ENCODE measurements at places on chromosomes 7 and 10.

- DNase-seq = peak; percentile 44
These were observed 13.8 kb downstream of the MRPL32 start for GRCh38 chr7:42945821-42946626.

DNA sequence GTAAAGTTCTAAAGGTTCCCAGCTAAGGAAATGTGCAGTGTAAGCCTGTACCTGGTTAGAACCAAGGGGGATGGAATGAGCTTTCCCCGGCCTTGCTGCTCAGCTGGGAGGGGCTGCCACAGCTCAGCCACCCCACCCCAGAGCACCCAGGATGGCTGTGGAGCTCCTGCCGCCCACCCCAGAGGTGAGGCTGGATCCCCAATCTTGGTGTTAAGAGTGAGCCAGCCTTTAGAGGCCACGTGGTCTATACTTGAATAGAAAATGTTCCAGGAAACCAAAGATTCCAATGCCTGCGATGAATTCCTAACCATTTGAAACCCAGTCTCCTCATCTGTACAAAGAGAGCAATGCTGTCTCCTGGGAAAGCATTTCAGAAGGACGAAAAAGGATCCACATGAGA, 16.5 kb downstream of the DIP2C start:
- DNase-seq = no peak

DNA sequence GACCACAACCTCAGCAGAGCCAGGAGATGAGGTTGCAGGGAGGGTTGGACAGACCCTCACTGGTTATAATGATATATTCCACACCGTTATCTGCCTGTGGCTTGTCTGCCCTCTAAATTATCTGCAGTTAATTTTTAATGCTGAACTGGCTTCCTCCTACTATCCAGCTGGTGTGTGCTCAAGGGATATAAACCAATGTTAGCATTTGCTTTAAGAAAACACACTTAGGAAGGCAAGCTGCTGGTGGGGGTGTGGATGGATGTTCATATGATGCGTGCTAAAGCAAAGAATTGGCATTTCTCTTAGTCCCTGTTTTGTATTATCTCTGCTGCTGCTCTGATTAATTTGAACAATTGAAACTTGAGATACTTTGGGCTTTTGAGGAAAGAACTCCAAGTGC, 132.2 kb upstream of the NPVF start:
- no peak for DNase-seq

- no peak for DNase-seq
These were observed 35.1 kb upstream of the SKAP2 start for GRCh38 chr7:26899519-26899918.

DNA sequence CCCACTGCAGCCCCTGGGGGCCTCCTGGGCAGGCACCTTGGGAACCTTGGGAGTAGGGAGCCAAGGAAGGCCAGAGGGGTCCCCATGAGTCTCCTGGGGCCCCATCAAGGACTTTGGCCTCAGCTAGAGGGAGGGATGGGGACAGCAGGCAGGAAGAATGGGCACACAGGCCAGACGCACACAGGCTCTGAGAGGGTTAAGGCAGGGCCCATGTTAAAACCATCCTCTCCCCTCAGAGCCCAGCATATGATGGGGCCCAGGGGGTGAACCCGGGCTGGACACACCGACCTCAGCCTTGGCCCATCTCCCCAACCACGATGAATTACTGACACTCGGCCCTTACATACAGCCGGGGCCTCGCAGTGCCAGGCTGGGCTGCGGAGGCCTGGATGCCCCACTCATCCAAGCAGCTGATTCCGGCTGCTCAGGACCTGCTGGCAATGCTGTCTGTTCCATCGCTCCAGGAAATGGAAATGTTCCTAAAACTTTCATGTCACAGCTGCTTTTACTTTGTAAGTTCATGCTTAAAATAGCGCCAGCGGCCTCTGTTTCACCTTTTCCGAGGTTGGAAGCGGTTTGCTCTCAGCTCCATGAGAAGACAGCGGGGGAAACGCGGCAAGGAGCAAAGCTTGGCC, 17.3 kb upstream of the INPP5A start:
- DNase-seq = no peak

DNA sequence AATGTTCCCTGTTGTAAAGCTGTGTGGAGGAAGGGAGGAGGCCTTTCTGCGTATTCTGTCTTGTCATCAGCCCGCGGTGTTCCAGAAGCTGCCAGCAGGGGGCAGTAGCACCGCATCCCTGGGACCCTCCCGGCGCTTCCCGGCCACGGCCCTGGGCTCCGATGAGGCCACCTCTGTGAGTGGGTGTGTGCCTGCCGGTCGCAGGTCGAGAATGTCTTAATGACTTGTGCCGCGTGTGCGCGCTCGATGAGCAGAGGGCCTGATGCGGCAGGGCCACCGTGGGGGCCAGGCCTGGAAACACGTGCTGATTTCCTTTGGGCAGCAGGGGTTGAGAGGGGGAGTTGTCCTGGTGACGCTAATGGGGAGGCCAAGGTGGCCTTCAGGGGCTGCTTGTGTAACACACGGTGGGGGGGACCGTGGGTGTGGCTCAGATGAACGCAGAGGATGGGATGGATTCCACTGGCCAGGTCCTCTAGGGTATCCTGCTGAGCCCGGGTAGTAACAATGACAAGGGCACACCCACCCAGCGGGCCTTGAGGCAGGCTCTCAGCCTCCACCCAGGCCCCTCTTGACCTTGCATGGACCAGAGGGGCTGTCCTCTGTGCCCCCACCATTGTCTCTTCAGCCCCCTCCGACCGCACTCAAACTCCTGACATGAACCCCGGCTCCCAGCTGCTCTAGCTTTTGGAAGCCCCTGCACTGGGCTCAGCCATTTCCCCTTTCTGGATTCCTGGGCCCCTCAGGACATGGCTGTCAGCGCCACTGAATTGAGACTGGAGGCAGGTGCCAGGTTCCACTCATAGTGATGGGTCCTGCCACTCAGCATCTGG, 135.9 kb upstream of the PODXL start:
- peak; percentile 61 for DNase-seq

GRCh38 chr7:122290476-122290875, 14.1 kb downstream of the FEZF1 start:
- DNase-seq = no peak

- DNase-seq = no peak
These were observed 110.2 kb downstream of the CHN2 start for GRCh38 chr7:29304756-29305155.

DNA sequence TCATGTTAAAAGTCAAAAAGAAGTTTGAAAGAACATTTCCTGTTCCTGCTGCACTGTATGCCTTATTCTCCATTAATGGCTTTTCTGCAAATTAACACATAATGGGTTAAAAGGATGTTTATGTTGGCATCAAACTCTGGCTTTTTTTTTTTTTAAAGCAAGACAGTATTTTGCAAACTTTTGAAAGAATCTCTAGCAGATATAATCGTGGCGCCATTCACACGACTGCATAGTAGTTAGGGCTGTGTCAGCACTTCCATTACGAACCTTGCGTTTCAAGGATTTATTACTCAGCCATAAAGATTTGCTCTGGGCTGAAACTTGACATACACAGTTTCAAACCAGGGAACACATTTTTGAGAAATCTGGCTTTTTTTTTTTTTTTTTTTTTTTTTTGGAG, 207.8 kb downstream of the DYNC1I1 start:
- DNase-seq = no peak

DNA sequence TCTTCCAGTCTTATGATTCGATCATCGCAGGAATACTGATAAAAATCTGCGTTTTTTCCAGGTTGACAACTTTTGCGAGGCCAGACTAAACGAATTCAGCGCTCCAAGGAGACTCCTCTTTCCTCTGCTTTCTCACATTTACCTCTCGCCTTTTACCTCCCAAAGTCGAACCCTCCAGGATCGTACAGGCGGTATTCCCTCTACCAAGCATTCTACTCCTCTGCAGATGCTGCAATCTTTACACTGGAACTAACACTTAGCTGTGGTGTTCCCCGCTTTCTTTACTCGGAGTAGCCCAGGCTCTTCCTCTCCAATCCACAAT, 449 bp downstream of the NUDT5 start:
- no peak for DNase-seq

Data from activated naive CD4-positive, alpha-beta T cell treated with anti-CD3 and anti-CD28 coated beads, Interleukin-2, amount 10 ng/mL, durations not matched to agents 7 days and 5 days (primary cell).